ENCODE measurements at places on chromosomes 3 and 15. TPM values are rescaled to one million over a fixed set of nuclear protein-coding genes. Genes with fewer than 3 reads are reported as not detected.

The GP9 gene
- total RNA-seq = not detected

The EXD1 gene
- total RNA-seq = not detected

The DGKG gene
- 0.54 TPM for total RNA-seq

The EPHB3 gene
- total RNA-seq = not detected

The DNAH1 gene
- 28.5 TPM for total RNA-seq

The POLQ gene
- total RNA-seq = 22.3 TPM

GRCh38 chr3:128320551-128321340 lies 145.9 kb downstream of the DNAJB8 start:
- H3K4me1 ChIP-seq = peaks cover 15% of the 10 kb centered on the region
- no peaks in the 10 kb centered on the region for H3K36me3 ChIP-seq
- no peak overlapping the region for H3K27ac ChIP-seq
- DNase-seq = no peak
- H3K27me3 ChIP-seq = no peaks in the 10 kb centered on the region
- no peak overlapping the region for H3K4me3 ChIP-seq

DNA sequence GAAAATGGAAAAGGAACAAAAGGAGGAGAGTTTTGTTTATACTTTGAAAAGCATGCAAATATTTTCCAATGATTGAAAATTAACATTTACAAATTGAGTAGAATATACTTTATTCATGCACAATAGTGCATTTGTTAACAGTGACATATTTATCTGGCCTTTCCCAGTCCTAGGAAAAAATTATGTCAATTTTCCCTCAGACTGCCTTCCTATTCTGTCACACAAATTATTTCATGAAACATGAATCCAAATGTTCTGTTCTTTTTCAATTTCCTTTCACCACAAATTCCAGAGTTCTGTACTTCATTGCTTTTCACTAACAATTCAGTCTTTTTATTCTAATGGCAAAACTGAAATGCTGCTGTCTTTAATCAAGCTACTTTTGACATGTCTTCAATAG lies 945.1 kb downstream of the ROBO1 start:
- no peaks in the 10 kb centered on the region for H3K36me3 ChIP-seq
- no peak overlapping the region for H3K4me3 ChIP-seq
- no peaks in the 10 kb centered on the region for H3K27me3 ChIP-seq
- no peak overlapping the region for H3K27ac ChIP-seq
- no peaks in the 10 kb centered on the region for H3K4me1 ChIP-seq

DNA sequence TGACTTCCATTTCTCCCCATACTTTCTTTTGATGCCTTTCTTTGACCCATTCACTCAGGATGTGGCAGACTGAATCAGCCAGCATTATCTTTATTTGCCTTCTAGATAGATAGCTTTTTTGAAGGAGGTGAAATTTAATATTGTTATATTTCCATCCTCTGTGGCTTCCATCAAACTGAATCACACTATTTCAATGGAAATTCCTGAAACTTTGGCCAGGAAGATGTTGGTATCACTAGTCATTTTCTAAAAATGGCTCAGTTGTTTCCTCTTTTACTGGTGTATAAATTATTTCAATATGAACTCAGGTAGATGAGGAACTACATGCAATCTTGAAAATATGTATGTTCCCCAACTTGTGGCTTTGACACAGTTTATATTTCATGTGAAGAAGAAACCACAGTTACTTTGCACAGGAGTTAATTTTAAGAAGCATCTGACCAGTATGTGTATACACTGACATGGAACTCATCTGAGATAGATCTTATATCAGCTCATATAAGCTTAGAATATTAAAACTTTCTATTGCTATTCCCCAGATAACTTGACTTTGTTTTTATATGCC lies 248.3 kb downstream of the CGGBP1 start:
- no peaks in the 10 kb centered on the region for H3K4me1 ChIP-seq
- peaks cover 5% of the 10 kb centered on the region for H3K27me3 ChIP-seq
- no peak for DNase-seq
- H3K27ac ChIP-seq = no peak overlapping the region

DNA sequence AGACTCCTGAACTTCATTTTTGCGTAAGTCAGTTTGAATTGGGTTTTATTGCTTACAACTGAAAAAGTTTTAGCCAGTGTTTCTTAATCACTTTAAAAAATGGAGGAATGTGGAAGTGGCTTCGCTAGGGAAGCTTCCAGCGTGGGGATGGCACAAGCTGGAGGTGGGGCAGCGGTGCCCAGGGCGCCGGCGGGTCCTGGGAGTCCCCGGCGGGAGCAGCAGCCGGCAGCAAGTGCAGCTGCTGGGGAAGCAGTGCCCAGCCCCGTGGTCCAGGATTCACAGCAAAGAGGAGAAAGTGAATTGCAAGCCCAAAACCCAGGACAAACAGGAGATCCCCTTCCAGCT lies 301.8 kb upstream of the PROK2 start:
- H3K27ac ChIP-seq = no peak overlapping the region
- peaks cover 5% of the 10 kb centered on the region for H3K4me1 ChIP-seq
- H3K36me3 ChIP-seq = no peaks in the 10 kb centered on the region
- DNase-seq = no peak

GRCh38 chr15:80834402-80834801 lies 55.2 kb downstream of the CEMIP start:
- peaks cover 9% of the 10 kb centered on the region for H3K27me3 ChIP-seq
- no peak for DNase-seq
- H3K4me1 ChIP-seq = no peaks in the 10 kb centered on the region
- no peak overlapping the region for H3K4me3 ChIP-seq

DNA sequence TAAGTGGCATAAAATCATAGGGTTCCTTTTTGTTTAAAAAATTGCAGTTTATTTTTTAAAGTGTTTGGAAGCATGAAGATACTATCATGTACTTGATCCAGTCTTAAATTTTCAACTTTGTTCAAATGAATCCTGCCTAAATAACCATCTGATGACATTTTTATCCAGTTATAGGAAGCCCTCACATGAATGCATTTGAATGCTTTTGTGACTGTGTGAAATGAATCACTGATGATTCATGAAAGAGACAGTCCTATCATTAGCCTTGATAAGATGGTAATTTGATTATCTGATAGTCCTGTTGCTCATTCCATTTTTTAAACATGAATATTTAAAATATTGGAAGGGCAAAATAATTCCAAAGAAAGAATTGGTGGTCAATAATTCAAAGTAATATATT lies 401.9 kb upstream of the ROBO2 start:
- no peaks in the 10 kb centered on the region for H3K4me1 ChIP-seq
- no peaks in the 10 kb centered on the region for H3K36me3 ChIP-seq
- no peak overlapping the region for H3K4me3 ChIP-seq
- no peaks in the 10 kb centered on the region for H3K27me3 ChIP-seq
- no peak overlapping the region for H3K27ac ChIP-seq

DNA sequence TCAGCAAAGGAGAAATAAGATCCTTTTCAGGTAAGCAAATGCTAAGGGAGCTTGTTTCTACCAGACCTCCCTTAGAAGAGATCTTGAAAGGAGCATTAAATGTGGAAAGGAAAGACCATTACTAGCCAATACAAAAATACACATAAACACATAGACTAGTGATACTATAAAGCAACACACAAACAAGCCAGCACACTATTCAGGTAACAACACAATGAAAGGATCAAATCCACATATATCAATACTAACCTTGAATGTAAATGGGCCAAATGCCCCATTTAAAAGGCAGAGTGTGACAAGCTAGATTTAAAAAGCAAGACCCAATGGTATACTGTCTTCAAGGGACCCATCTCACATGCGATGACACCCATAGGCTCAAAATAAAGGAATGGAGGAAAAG lies 317.6 kb downstream of the TBL1XR1 start:
- H3K27ac ChIP-seq = no peak overlapping the region
- no peaks in the 10 kb centered on the region for H3K36me3 ChIP-seq
- H3K4me3 ChIP-seq = no peak overlapping the region
- H3K4me1 ChIP-seq = no peaks in the 10 kb centered on the region
- no peak for DNase-seq

DNA sequence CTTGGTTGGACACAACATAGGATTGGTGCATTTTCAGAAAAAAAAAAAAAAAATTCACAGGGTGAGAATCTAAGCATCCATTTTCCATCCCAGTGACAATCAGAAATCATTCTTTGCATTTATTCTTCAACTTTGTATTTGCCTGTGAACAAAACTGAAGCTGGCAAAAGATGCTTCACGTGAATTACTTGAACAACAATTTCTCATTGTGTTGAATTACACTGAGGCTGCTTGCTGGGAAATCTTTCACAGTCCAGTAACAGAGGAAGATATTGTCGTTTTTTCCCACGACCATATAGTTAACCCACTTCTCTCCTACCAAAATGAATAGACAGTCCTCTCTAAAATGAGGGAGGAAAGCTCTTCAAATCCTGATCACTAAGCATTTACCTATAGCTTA lies 4.3 kb upstream of the SLCO3A1 start:
- H3K4me1 ChIP-seq = peaks cover 20% of the 10 kb centered on the region
- DNase-seq = no peak
- peak overlapping the region; percentile 71 for H3K4me3 ChIP-seq
- no peaks in the 10 kb centered on the region for H3K36me3 ChIP-seq
- H3K27ac ChIP-seq = no peak overlapping the region

DNA sequence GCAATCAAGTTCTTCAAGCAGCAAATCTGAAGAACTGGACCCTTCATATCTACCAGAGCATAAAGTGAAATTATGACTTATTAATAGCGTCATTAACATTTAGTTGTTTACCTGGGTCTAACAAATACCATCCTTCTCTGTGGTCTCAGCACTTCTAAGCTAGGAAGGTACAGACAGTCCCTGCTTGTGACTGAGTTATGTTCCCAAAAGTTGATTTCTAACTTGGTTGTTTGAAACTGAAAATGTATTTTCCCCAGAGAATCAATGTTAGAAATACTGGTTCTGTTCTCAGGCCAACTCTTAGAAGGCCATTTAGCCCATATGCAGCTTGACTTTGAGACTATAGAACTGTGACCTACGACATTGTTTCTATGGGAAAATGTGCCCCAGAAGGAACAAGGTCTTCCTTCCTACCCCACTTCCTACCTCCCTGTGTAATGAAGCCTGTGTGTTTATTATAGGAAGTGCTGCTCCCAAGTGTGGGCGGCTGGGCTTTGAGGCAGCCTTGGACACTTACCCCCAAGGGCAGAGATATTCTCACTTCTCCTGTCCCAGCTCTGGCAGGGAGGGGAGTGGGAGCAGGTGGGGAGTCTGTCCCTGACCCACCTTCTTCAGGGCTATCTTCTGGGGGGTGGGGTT lies 12.2 kb upstream of the MAPK6 start:
- H3K27ac ChIP-seq = no peak overlapping the region
- H3K4me3 ChIP-seq = no peak overlapping the region
- peaks cover 18% of the 10 kb centered on the region for H3K4me1 ChIP-seq
- H3K36me3 ChIP-seq = peaks cover 2% of the 10 kb centered on the region
- no peaks in the 10 kb centered on the region for H3K27me3 ChIP-seq
- no peak for DNase-seq

- H3K36me3 ChIP-seq = no peaks in the 10 kb centered on the region
- H3K4me1 ChIP-seq = no peaks in the 10 kb centered on the region
- H3K27me3 ChIP-seq = no peaks in the 10 kb centered on the region
- no peak overlapping the region for H3K27ac ChIP-seq
- DNase-seq = no peak
These were observed 710.1 kb downstream of the SQOR start for GRCh38 chr15:46344915-46345314.

- no peak overlapping the region for H3K27ac ChIP-seq
- peaks cover 8% of the 10 kb centered on the region for H3K4me1 ChIP-seq
- H3K4me3 ChIP-seq = no peak overlapping the region
These were observed 56.0 kb downstream of the CAPN7 start for GRCh38 chr3:15262021-15262420.

- peaks cover 1% of the 10 kb centered on the region for H3K36me3 ChIP-seq
- DNase-seq = peak; percentile 68
- H3K27ac ChIP-seq = peak overlapping the region; percentile 99
- no peaks in the 10 kb centered on the region for H3K27me3 ChIP-seq
- H3K4me1 ChIP-seq = peaks cover 30% of the 10 kb centered on the region
These were observed 6.8 kb downstream of the BCL6 start for GRCh38 chr3:187738331-187739093.

DNA sequence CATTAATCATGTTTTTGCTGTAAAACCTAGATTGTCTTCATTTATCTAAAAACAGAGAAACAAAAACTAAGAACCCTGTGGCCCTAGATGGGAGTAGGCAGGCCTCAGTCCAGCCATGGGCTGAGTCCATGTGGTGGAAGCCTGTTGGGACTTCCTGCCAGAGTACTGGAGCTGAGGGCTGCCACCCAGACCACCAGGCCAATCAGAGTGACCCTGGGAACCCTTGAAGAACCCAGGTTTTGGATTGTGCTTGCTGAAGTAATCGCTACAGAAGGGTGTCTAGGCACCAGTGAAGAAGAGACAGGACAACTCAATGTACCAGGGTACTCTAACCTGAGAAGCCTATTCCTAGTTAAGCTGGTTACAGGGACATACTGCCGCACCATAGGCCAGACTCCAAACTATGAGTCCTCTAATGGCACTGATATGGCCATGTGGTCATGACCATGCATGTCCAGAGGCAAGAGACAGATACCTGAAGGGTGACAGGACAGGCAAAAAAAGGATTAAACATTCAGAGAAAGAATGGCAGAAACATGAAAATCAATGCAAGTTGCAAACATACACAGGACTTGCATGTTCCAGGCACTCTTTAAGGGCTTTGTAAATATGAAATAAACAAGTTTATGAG lies 12.9 kb downstream of the CSRNP1 start:
- H3K27me3 ChIP-seq = no peaks in the 10 kb centered on the region
- no peak overlapping the region for H3K27ac ChIP-seq
- H3K4me3 ChIP-seq = no peak overlapping the region
- H3K36me3 ChIP-seq = peaks cover 21% of the 10 kb centered on the region

DNA sequence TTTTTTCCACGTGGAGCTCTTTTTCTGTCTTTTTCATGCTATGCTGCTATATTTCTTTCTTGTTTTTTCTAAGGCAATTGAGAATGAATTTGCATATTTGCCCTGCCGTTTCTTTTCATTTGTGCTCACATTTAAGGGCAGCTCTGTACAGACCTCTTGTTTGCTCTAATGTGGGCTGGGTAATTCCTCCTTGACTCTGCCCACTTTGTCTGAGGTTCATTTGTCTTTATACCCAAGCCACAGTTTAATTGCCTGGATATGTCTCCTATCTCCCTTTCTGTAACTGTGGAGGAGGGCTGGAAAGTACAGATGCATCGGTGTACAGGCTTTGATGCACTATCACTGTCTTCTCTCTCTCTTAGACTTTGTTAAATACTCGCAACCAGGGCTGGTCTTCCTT lies 195.9 kb downstream of the EPHB1 start:
- no peak overlapping the region for H3K4me3 ChIP-seq
- H3K36me3 ChIP-seq = no peaks in the 10 kb centered on the region
- H3K27ac ChIP-seq = no peak overlapping the region
- no peaks in the 10 kb centered on the region for H3K4me1 ChIP-seq
- peaks cover 6% of the 10 kb centered on the region for H3K27me3 ChIP-seq

Data from activated naive CD8-positive, alpha-beta T cell treated with anti-CD3 and anti-CD28 coated beads, Interleukin-2, amount 10 ng/mL, durations not matched to agents 7 days and 5 days (primary cell).